Ovary (tissue), 10 donors: ENCODE measurements at places on chromosomes 12 and 14. TPM values are rescaled to one million over a fixed set of nuclear protein-coding genes. Genes with fewer than 3 reads are reported as not detected.

The NELL2 gene
- total RNA-seq: 1.0 TPM

The SAMD15 gene
- 3.2 TPM for total RNA-seq

- H3K27ac ChIP-seq: no peak overlapping the region
- H3K36me3 ChIP-seq: no peaks in the 10 kb centered on the region
- no peaks in the 10 kb centered on the region for H3K4me1 ChIP-seq
These were observed 197.5 kb upstream of the TMEM132C start for GRCh38 chr12:128069359-128069997.

- no peaks in the 10 kb centered on the region for H3K36me3 ChIP-seq
- H3K4me1 ChIP-seq: no peaks in the 10 kb centered on the region
- DNase-seq: no peak
- H3K27me3 ChIP-seq: no peaks in the 10 kb centered on the region
These were observed 420.5 kb downstream of the TMEM132D start for GRCh38 chr12:129483111-129483893.

The IFNG-AS1 gene
- total RNA-seq: not detected

- peaks cover 4% of the 10 kb centered on the region for H3K4me1 ChIP-seq
- no peak for DNase-seq
- H3K4me3 ChIP-seq: no peak overlapping the region
- H3K27ac ChIP-seq: no peak overlapping the region
These were observed 25.9 kb downstream of the FUT8 start for GRCh38 chr14:65438266-65438933.

DNA sequence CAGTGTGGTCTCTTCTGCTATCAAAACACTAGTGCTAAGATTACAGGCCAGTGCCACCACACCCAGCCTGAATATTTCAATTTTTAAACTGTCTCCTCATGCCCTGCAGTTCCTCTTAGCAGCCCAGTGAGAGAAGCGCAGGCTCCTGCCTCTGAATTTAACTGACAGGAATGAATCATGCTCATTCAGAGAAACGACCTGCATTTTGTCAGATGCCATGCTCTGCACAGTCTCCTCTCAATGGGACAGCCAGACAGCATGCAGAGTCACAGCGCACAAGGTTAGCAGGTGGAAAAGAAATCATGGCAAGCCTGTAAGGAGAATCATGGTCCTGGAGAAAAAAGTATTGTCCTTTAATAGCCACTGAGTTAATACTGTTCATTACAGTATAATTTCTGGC is 691.0 kb upstream of the SEL1L start:
- DNase-seq: no peak
- H3K4me1 ChIP-seq: no peaks in the 10 kb centered on the region
- H3K4me3 ChIP-seq: no peak overlapping the region
- no peak overlapping the region for H3K27ac ChIP-seq

- H3K4me1 ChIP-seq: no peaks in the 10 kb centered on the region
- no peak overlapping the region for H3K27ac ChIP-seq
- H3K4me3 ChIP-seq: no peak overlapping the region
These were observed 68.0 kb downstream of the PRIMA1 start for GRCh38 chr14:93720076-93720815.
